ENCODE measurements at places on chromosomes 6 and 20.

DNA sequence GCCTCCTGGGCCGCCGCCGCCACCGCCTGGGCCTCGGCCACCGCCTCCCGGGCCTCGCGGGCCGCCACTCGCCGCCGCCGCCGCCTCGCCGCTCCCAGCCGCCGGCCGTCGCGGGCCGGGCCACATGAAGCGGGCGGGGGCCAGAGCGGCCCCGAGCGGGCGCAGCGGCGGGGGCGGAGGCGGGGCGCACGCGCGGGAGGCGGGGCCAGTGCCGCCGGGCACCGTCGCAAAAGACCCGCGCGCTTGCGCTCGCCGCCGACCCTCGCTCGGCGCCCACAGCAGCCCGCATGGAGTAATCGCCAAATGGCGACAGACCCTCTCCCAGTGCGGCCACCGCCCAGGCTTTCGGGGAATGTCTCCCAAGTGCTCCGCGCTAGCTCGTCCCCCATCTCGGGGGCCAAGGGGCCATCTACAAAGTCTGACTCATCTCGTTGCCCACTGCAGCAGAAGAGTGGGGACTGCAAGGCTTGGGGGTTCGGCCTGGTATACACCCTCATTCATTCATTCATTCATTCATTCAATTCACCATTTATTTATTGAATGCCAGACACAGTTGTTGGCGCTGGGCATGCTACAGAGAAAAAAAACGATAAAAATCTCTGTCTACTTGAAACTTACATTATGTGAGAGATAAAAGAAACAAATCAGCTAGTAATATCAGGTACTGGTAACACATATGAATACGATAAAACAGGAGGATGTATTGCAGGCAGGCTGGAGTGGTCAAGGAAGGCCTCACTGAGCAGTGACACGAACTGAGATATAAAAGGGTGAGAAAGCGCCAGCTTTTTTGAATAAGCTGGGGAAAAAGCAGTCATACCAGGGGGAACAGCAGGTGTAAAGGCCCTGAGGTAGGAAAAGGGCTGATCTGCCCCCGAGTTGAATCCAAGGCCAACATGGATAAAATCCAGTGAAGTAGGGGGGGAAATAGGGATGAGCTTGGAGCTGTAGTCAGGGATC lies at the start of gene B4GALT5:
Gene B4GALT5 (minus strand): TSS at position 126 of the 960 bp plus-strand sequence. CDS start 188 bp downstream, outside the sequence.
- DNase-seq: peak; percentile 24

DNA sequence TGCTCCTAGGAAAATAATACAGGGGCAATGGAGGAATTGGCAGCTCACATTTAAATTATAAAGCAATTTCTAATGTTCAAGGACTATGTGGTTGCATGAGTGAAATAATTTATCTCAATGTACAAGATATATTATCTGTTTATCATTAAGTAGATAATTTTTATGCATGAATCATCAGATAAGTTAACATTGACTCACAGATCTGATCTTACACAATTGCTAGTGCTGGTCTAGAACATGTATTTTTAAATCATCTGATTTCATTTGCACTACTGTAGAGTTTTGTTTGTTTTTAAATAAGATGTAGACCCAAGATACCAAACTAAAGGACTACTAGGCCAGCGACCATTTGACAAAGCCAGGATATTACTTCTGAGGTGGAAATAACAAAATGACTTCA lies 199.2 kb downstream of the BMP2 start:
- no peak for DNase-seq

- DNase-seq: no peak
These were observed 15.2 kb downstream of the RSPH4A start for GRCh38 chr6:116631379-116631990.

GRCh38 chr6:136365776-136366354 lies 76.2 kb upstream of the BCLAF1 start:
- DNase-seq: no peak

GRCh38 chr20:47019121-47019824 lies 124.6 kb downstream of the EYA2 start:
- DNase-seq: no peak

- DNase-seq: no peak
These were observed 227.1 kb downstream of the HACE1 start for GRCh38 chr6:104632588-104632987.

DNA sequence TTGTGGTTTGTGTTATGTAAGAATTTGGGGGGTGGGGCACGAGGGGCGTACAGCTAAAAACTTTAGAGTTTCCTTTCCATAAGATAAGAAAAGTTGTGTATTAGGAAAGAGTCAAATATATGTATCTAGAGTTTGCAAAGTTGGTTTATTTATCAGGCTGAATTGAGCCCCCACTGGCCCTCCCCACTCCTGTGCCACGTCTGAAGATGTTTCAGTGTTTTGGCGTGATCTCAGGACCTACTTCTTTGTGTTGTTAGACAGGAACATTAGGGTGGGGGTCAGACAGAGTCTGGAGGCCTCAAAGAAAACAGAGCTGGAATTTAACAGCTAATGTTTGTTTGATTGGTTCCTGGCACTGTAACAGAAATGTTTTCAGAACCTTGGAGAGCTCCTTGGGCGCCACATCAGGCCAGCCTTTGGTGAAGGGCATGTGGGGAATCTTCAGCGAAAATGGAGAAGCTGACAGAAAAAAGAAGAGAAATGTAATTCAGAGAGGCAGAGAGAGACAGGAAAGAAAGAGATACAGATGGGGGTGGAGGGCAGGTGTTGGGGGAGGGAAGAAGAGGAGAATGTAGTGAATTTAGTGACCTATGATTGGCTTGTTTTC lies 674 bp downstream of the NRSN1 start:
- DNase-seq: no peak

DNA sequence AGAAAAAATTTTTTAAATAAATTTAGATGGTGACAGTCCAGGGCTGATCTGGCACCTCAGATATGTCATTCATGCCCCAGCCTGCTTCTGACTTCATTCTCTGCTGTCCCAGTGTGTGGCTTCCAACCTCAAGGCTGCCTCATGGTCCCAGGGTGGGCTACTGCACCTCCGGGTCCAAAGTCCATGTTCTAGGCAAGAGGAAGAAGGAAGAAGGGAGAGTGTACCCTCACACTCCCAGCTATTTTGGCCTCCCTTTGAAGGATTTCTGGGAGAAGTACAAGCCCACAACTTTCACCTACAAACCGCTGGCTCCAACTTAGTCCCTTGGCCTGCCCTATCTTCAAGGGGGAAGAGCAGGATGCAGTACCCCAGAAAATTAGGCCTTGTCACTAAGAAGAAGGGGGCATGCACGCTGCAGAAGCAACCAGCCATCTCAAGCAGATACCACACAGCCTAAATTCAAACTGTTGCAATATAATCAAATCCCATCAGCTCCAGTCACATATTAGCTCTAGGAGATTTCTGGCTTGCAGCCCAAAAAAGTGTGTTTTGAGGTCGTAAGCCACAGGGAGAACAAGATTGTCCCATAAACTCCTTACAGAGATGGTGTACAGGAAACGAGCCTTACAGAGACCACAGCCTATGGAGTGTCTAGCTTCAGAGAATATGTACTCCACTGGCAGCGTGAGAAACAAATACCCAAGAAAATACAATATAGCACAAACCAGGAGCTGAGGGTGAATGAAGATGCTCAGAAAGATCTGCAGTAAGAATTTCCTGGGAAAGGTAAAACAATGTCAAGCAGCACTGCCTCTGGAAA lies 906 bp upstream of the BTN3A2 start:
- DNase-seq: no peak

GRCh38 chr6:41723530-41724227 lies 11.7 kb downstream of the TFEB start:
- DNase-seq: no peak

- DNase-seq: no peak
These were observed 179.5 kb downstream of the ZFP64 start for GRCh38 chr20:52012079-52012478.

GRCh38 chr6:12116264-12116800 lies 104.2 kb downstream of the HIVEP1 start:
- no peak for DNase-seq

GRCh38 chr6:111361648-111362047 lies 121.4 kb downstream of the REV3L start:
- no peak for DNase-seq

- no peak for DNase-seq
These were observed 31.0 kb upstream of the BHLHE23 start for GRCh38 chr20:63037669-63038268.

Measured in stimulated activated CD8-positive, alpha-beta memory T cell treated with anti-CD3 and anti-CD28 coated beads, Interleukin-7, amount 100 ng/mL, for 1 hour (primary cell).